ENCODE measurements at places on chromosomes 2 and 18.

DNA sequence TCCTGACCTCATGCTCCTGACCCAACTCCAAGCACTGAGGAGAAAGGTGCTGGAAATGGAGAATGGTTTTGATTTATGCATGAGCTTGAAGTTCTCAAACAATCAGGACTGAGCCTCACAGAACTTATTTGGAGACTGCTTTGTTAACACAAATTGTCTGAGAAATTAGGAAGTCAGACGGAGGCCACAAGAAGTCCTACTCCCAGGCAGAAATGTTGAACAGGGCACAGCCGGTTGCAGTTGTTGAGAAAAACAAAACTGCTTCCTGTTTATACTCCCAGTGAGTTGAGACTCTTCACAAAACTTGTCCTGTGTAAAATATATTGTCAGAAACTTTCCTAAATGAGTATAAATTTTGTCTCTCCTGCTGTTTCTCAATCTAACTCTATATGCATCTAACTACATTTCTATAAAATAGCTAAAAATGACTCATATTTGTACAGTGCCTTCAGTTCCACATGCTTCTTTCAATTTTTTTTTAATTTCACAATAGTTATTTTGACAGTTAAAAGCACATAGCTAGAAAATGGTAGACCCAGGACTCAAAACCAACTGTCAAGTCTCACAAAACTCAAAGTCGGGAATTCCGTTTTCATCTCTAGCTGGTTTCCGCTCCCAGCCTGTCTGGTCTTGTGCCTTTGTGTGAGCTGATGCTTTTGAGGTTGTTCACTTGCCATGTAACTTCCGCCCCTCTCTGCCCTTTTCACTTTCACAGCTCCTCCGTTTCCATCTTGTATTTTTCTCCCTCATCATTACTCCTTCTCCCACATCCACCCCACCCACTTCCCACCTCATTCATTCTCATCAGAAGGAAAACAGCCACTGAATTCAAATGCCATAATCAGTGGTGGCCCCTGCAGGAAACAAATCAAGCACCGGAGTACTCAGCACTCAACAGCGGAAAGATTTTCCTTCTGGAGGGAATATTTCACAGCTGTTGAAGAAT lies 215.0 kb downstream of the SUCLG1 start:
- DNase-seq = no peak

DNA sequence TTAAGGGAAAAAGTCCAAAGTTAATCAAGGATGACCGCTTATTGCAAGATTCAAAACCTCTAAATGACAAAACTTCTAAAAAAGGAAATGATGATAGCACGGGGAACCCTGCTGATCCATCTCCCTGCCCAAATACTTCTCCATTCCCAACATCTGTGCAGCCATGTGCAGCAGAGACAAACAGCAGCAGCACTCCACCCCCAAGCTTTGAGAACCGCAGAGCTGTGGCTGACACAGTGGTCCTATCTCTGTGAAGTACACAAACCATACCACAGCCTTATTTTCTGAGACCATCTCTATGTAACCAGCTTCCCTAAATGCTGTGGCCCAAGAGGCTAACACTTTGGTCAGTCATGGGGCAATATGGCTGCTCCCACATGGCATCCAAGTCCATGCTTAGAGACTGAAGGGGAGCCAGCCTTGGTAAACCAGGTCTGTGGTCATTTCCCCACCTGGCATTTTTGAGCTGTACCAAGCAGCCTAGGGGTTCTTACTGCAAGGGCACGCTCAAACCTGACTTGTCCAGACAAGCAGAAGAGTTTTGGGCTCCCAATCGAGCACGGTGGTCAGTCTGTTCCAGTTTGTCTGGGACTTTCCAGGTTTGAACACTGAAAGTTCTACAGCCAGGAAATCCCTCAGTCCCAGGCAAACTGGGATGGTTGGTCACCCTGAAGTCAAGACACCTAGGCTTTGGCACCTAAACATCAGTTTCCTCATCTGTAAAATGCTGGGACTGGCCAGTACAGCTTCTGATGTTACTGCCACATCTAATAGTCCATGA lies 17.1 kb upstream of the NFE2L2 start:
- DNase-seq = no peak

GRCh38 chr2:196983934-196984333 lies 57.4 kb upstream of the PGAP1 start:
- no peak for DNase-seq

DNA sequence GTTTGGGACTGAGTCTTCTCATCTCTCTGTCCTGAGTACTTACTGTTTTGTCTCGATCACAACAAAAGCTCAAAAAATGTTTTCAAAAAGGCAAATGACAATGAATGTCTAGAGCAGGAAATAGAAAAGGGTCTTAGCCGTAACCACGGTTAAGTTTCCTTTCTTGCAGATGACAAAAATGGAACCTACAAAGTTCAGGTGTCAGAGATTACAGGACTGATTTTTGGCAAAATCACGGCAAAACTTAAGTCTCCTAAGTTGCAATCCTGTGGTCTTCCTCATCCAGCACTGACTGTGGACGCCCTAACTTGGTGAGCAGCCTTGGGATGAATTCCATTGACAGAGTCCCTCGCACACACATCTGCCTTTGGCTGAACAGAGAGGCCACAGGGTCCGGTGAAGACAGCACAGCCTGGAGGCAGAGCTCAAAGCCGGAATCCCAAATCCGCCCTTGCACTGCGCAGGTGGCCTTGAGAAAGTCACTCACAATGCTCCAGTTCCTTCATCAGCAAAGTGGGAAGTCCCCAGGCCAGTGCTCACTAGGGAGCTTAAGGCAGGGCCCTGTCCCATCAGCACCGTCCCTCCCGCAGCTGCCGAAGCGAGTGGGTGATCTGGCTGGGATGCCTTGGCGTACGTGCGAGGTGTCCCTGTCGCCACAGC lies 55.2 kb downstream of the EIPR1 start:
- no peak for DNase-seq

DNA sequence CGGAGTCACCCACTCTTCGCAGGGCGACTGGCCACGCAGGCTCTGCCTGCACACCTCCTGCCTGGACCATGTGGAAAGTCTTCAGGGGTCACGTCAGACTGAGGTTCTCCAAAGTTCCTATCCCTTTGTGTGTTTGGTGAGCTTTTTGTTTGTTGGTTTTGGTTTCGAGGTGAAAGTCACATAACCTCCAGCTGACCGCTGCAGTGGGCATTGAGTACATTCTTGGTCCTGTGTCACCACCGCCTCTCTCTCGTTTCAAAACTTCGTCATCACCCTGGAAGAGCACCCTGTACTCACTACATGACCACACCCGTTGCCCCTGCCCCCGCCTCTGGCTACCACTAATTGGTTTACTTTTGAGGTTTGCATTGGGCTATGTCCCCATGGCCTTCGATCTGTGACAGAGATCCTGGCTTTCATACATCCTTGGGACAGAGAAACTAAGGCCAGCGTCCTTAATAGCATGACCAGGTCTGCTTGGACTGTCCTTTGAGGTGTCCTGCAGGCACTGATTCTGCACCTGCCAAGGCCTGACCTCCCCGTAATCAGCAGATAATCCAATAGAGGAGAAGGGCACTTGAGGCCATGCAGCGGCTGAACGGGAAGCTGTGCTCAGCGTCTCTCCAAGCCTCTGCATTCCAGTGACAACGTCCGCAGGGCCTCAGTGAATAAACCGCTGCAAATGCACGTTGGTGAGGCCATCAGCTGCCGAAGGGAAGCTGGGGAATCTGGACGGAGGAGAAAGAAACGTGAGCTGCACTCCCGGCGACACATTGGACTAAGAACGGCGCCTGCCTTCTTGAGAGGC lies 46.8 kb downstream of the SH3BP4 start:
- no peak for DNase-seq

GRCh38 chr2:68739595-68740399 lies 5.2 kb downstream of the ARHGAP25 start:
- DNase-seq = no peak

GRCh38 chr18:37322492-37323035 lies 243.0 kb downstream of the CELF4 start:
- DNase-seq = no peak

GRCh38 chr2:137255345-137255744 lies 490.0 kb downstream of the THSD7B start:
- no peak for DNase-seq

Data from NCI-H774 (cell line).